Stimulated activated CD4-positive, alpha-beta T cell treated with anti-CD3 and anti-CD28 coated beads, Interleukin-15, amount 100 ng/mL, for 1 hour (primary cell): ENCODE measurements at places on chromosomes 3 and 15.

GRCh38 chr3:66376568-66376967 is 124.3 kb downstream of the LRIG1 start:
- DNase-seq: no peak

DNA sequence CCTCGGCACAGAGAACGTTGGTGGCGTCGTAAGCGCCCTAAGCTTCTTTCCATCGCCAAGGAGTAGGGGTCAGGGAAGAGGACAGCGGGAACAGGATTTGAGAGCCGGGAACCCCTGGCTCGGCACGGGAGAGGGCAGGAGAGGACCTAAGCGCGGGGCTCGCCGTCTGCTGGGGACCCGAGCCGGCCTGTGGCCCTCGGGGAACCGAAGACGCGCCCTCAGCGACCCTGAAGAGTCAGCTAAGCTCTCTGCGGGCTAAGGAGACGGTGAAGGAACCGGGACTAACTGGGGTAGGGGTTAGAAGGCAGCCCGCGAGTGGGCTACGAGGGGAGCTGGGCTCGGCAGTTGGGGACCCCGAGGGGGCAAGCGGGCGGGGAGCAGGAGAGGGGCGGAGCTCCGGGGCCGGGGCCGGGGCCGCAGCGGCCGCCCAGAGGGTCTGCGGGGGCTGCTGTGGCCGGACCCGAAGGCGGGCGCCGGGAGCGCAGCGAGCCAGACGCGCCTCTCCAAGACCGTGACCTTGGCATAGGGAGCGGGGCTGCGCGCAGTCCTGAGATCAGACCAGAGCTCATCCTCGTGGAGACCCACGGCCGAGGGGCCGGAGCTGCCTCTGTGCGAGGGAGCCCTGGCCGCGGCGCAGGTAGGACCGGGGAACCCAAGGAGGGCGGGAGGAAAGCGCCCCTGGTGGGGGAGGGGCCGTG is 574 bp downstream of the CASR start:
- no peak for DNase-seq

DNA sequence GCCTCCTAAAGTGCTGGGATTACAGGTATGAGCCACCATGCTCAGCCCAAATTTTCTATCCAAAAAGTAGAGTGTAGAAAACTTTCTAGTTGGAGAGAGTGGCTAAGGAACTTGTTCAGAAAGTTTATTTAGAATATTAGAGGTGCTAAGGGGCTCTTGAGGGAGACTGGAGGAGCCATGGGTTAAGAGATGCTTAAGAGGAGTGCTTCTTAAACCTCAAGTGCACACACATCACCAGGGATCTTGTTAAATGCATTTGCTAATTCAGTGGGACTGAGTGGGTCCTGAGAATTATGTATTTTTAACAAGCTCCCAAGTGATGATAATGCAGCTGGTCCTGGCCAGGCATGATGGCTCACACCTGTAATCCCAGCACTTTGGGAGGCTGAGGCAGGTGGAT is 29.7 kb upstream of the SLMAP start:
- DNase-seq: no peak

- no peak for DNase-seq
Observed at GRCh38 chr3:50356553-50356952, 2.8 kb downstream of the TMEM115 start.

- DNase-seq: no peak
Observed at GRCh38 chr3:194139814-194140391, 4.0 kb downstream of the HES1 start.
